ENCODE measurements at places on chromosomes 4 and X. TPM values are rescaled to one million over a fixed set of nuclear protein-coding genes. Genes with fewer than 3 reads are reported as not detected.

Gene CT45A2
- polyA plus RNA-seq: not detected

Gene MAMLD1
- 2.0 TPM for polyA plus RNA-seq

Gene PRKG2
- 0.16 TPM for polyA plus RNA-seq

Gene PABPC1L2B
- polyA plus RNA-seq: not detected

Gene CSAG3
- 1.2 TPM for polyA plus RNA-seq

Gene CCNI
- 129 TPM for polyA plus RNA-seq

Gene TRPC5OS
- 0.44 TPM for polyA plus RNA-seq

Gene PCSK1N
- 243 TPM for polyA plus RNA-seq

Gene TMEM255A
- polyA plus RNA-seq: 7.6 TPM

Gene CLDN34
- not detected for polyA plus RNA-seq

Gene MAGEA2
- 1.8 TPM for polyA plus RNA-seq

Gene SMARCA1
- polyA plus RNA-seq: 66.9 TPM

Gene ADRA2C
- polyA plus RNA-seq: 3.0 TPM

Gene XAGE1A
- not detected for polyA plus RNA-seq

Gene MAGEB1
- not detected for polyA plus RNA-seq

Gene CHIC2
- 51.8 TPM for polyA plus RNA-seq

Gene SPIN2A
- 2.5 TPM for polyA plus RNA-seq

Gene ARMCX1
- polyA plus RNA-seq: 84.5 TPM

Gene SPOCK3
- 7.9 TPM for polyA plus RNA-seq

Gene EDNRA
- polyA plus RNA-seq: 0.20 TPM

Gene CFAP299
- not detected for polyA plus RNA-seq

Gene PAGE5
- polyA plus RNA-seq: not detected

Gene SLC38A5
- 3.3 TPM for polyA plus RNA-seq

Gene SRPK3
- polyA plus RNA-seq: not detected

Gene CCDC160
- polyA plus RNA-seq: 4.3 TPM

Gene ZNF275
- 6.0 TPM for polyA plus RNA-seq

Gene MID2
- 1.9 TPM for polyA plus RNA-seq

Gene FRAS1
- polyA plus RNA-seq: 3.5 TPM

Gene IQCM
- polyA plus RNA-seq: not detected

Gene NOA1
- polyA plus RNA-seq: 17.1 TPM

Gene MAGEA4
- not detected for polyA plus RNA-seq

Gene GPR173
- polyA plus RNA-seq: 26.9 TPM

Gene RAB28
- 60.7 TPM for polyA plus RNA-seq

Gene CENPE
- 1.8 TPM for polyA plus RNA-seq

Gene MAGEH1
- polyA plus RNA-seq: 262 TPM

Gene TEX13C
- polyA plus RNA-seq: 0.22 TPM

Gene GAGE2A
- polyA plus RNA-seq: not detected

Gene LDB2
- 25.7 TPM for polyA plus RNA-seq

Gene SLITRK4
- 4.5 TPM for polyA plus RNA-seq

Gene ARMCX4
- 32.2 TPM for polyA plus RNA-seq

Gene CTSO
- 0.26 TPM for polyA plus RNA-seq

Gene UNC5C
- polyA plus RNA-seq: 0.56 TPM

Gene AKAP4
- polyA plus RNA-seq: not detected

Gene AFM
- polyA plus RNA-seq: not detected

All from neural cell (in vitro differentiated cells).